ENCODE measurements at places on chromosomes 5 and 9.

- no peak for DNase-seq
Measured at GRCh38 chr5:57594436-57594835, 111.8 kb upstream of the ACTBL2 start.

- no peak for DNase-seq
Measured at GRCh38 chr9:134060546-134060945, 7.3 kb downstream of the BRD3 start.

GRCh38 chr9:92666236-92666635 lies 3.7 kb downstream of the IPPK start:
- no peak for DNase-seq

- DNase-seq, result no peak
Measured at GRCh38 chr9:119368681-119369581, at the start of gene BRINP1. Gene BRINP1 (minus strand): TSS chr9:119369435. CDS start chr9:119313355, 56,080 bp downstream.

- DNase-seq, result no peak
Measured at GRCh38 chr9:81321551-81321950, 367.8 kb downstream of the TLE1 start.

- no peak for DNase-seq
Measured at GRCh38 chr5:161481922-161482321, 64.6 kb downstream of the GABRB2 start.

DNA sequence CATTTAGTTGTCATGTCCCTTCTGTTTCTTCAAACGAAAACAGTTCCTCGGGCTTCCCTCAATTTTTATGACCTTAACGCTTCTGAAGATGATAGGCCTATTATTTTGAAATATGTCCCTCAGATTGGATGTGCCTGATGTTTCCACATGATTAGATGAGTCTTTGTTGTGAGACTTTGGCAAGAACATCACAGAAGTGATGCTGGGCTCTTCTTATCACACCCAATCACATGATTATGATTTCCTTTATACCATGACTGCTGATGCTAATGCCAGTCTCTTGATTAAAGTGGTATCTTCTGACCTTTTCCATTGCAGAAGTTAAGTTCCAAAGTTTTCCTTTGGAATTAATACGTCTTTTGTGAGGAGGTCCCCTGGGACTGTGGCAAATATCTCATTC lies 175.7 kb downstream of the SAXO1 start:
- no peak for DNase-seq

GRCh38 chr9:85445887-85446286 lies 295.9 kb downstream of the AGTPBP1 start:
- no peak for DNase-seq

DNA sequence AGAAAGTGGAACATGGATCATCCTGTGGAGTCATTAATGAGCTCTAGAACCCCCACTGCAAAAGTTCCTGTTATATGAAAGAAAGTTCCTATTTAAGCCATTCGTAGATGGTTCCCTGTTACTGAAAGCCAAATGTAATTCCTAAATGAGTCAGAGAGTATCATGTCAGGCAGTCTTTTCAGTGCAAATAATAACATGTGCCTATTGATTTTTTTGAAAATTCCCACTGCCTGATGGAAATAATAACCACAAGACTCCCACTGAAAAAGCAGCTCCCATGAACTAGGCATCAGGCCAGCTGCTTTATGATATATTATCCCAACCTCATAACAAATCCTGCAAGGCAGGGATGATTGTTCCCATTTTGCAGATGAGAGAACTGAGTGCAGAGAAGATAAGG lies 217.2 kb downstream of the DAB2IP start:
- no peak for DNase-seq

DNA sequence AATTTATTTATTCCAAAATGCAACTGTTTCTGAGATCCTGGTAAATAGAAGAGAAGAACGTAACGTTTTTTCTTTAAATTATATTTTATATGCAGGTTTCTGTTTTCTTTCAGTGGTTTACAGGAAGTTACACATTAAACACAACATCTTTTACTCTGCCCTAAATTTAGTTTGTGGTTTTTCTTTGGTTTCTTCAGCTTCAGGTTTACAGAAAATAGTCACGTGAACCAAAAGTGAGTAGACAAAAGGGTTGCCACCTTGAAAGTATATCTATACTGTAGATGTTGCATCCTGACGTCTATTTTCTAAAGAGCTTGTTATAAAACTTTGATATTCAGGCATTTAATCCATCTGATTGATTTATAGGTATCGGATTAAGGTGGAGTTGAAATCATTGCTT lies 1236.6 kb downstream of the MAT2B start:
- DNase-seq, result no peak

- no peak for DNase-seq
Measured at GRCh38 chr5:111675201-111675934, 81.6 kb downstream of the NREP start.

GRCh38 chr9:9631284-9631683 lies 981.5 kb downstream of the PTPRD start:
- no peak for DNase-seq

GRCh38 chr5:87054821-87055220 lies 212.9 kb upstream of the RASA1 start:
- DNase-seq, result no peak

DNA sequence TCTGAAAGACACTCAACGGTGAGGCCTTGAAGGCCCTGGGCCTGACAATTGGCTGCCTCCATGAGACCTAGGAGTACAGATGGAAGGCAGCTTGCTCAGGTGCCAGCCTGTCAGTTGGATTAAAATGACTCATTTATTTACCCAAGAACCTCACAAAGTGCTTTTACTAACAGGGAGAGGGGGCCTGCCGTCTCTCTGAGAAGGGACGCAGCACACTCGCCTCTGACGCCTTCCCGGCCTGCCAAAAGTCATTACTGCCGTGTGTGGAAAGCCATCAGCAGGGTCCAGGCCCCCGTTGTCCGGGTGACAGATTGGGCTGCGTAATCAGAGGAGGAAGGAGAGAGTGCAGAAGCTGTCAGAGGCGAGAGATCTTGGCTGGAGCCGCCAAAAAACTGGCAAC lies 32.4 kb downstream of the DDX31 start:
- no peak for DNase-seq

DNA sequence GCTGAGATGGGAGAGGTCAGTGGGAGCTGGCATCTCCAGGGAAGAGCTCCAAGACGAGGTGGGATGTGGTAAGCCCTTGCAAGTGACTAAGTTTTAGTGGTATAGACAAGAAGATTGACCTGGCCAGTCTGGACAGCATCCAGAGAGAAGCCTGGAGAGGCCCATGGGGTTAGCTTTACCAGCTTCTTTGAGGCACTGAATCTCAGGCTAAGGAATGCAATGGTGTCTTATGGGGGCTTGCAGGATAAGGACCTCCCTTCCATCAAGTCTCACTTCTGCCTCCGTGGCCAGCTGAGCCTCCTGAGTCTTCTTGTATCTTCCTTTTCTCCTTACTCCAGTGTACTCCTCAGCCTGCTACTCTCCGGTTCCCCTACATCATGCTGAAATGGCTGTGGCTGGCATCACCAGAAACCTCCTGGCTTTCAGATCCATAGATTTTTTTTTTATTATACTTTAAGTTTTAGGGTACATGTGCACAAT lies 56.5 kb upstream of the JADE2 start:
- DNase-seq, result no peak

DNA sequence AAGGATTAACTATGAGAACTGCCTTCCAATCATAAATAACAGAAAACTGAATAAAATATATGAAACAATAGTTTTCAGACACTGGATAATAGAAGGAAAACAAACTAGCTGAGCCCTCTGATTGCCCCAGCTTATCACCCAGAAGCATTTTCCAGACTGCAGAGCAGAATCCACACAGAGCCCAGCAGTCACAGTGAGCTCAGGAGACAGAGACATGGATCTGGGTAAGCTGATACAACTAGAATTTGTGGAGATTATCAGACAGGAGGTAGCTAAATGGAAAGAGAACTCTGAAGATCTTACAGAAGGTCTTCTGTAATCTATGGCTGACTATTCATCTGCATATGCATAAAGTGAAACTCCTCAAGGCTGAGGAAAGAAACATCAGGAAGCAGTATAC lies 128.8 kb downstream of the NR2F1-AS1 start:
- DNase-seq, result no peak

DNA sequence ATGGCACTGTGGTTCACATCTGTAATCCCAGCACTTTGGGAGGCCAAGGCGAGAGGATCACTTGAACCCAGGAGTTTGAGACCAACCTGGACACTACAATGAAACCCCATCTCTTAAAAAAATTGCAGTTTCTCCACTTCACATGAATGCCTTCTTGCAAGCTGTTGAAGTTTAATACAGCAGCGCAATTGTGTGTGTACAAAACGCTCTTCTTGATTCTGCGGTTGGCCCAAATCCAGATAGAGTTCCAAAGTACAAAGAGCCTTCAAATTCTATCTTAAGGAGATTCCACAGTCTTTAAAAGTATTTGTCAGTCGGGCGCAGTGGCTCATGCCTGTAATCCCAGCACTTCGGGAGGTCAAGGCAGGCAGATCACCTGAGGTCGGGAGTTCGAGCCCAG lies 9.3 kb upstream of the SETX start:
- DNase-seq, result no peak

- DNase-seq, result no peak
Measured at GRCh38 chr5:91293131-91293530, 90.0 kb downstream of the ARRDC3 start.

DNA sequence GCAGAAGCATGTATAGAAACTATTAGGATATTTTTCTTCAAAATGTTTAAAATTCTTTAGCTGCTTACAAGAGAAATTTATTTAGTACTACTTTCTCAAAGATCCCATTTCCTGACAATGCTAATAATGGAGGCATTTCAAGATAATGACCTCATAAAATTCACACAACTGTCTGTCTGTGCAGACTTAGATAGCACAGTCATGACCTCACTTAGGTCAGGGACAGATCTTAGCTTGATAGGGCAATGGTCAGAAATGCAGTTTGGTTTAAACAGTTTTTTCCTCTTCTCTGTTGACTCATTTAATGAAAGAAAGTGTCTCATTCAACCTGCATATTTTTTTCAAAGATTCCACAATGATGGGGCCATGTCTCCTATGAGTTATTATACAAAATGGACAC lies 128.4 kb downstream of the GRIA1 start:
- DNase-seq, result no peak

GRCh38 chr5:82408033-82408432 lies 129.9 kb upstream of the RPS23 start:
- no peak for DNase-seq

- no peak for DNase-seq
Measured at GRCh38 chr5:135140446-135141204, 106.6 kb upstream of the PITX1 start.

- DNase-seq, result no peak
Measured at GRCh38 chr9:120187758-120188157, 392.2 kb downstream of the CDK5RAP2 start.

DNA sequence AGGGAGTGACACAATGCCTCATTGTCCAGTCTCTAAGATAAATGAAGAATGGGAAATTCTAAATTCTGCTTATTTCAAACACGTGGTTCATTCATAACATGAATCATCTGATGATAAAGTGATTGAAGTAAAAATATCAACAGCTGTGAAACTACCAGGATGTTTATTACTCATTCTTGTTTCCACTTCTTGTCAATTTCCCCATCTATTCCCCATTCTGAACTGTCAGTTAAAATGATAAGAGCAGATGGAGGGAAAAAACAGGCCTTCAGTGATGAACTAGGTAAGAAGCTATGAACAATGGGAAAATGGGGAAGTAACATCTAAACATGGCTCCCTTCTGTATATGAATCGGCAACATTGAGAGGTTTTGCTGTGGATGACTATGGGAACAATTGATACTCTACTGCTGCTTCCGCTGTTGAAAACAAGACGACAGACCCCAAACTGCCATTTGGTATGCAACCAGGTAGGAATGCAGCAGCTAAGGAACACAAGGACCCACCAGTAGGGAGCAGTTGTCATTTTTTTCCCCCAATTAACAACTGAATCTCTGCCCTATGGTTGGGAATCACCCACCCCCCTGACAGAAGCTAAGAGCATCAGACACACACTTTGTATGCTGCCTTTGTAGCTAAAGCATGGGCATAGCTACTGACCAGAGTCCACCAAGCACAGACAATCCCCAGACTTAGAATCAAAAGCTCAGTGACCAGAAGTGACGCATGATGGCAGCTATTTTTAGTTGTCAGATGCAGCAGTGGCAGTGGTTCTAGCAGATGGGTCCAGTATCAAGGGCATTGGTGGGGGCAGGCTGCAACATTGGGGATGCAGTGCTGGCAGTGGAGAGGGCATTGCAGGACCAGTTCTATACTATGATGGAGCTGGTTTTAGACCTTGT lies 52.9 kb upstream of the ZNF366 start:
- DNase-seq, result no peak

DNA sequence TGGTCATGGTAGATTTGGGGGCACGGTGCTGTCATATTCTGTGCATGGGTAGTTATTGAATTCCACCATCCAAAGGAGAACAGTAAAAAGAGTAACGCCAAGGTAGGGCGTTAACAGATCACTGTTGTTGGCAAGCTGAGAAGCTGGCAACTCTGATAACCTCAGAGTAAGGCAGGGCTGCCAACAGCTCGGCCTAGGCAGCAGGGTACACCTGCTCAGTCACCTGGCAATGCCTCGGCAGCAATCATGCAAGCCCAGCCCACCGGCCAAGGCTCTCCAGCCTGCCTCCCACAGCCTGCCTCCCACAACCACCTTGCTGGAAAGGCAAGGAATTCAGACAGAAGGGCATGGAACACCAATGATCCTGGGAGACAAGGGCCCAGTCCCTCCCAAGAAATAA lies 63.9 kb downstream of the KLHL3 start:
- DNase-seq, result no peak

DNA sequence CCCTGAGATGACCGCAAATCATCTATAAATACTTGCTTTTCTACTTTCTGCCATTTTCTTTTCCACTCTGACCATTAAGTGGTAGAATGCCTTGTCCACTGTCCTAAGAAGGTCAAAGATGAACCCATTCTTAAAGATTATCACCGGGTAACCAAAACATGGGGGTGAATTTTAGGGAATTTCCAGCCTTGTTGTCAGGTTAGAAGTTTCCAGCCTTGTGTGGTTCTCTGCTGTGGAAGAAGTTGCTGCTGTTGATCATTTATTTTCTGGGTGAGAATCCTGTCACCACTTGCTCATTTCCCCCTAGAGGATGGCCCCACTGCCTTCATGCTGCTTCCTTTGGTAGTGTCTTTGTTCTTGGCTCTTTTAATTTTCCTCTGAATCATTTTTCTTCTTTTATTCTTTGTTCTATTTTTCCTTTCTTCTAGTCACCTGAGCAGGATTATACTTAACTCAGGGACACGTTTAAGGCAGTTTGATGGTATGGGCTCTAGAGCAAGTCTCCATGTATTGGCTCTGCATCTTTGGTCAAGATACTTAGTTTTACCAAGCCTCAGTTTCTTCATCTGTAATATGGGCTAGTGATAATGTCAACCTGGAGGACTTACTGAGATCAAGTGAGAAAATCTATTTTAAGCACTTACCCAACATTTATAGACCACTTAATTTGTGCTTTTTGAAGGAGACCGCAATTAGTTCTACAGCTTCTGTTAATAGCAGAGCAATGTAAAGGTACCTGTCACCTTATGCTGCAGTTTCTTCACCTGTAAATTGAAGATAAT lies 266.2 kb downstream of the ARHGAP26 start:
- no peak for DNase-seq

GRCh38 chr5:16933337-16933736 lies 2.8 kb downstream of the MYO10 start:
- DNase-seq, result no peak

Data from activated CD8-positive, alpha-beta memory T cell treated with anti-CD3 and anti-CD28 coated beads for 24 hours (primary cell).